GM23248 (cell line): ENCODE measurements at places on chromosomes 2 and 18.

GRCh38 chr2:177797808-177798207 lies 274.8 kb downstream of the PDE11A start:
- no peak for DNase-seq
- H3K4me1 ChIP-seq = no peaks in the 10 kb centered on the region
- H3K36me3 ChIP-seq = no peaks in the 10 kb centered on the region
- H3K27me3 ChIP-seq = peaks cover 21% of the 10 kb centered on the region; the same call in 1 of the 2 replicates
- no peak overlapping the region for H3K4me3 ChIP-seq
- no peak overlapping the region for H3K27ac ChIP-seq

- H3K36me3 ChIP-seq = no peaks in the 10 kb centered on the region
- no peaks in the 10 kb centered on the region for H3K27me3 ChIP-seq
- no peaks in the 10 kb centered on the region for H3K4me1 ChIP-seq
- DNase-seq = no peak
- H3K4me3 ChIP-seq = no peak overlapping the region
Measured at GRCh38 chr18:76121011-76121410, 374.0 kb downstream of the ZNF516 start.

DNA sequence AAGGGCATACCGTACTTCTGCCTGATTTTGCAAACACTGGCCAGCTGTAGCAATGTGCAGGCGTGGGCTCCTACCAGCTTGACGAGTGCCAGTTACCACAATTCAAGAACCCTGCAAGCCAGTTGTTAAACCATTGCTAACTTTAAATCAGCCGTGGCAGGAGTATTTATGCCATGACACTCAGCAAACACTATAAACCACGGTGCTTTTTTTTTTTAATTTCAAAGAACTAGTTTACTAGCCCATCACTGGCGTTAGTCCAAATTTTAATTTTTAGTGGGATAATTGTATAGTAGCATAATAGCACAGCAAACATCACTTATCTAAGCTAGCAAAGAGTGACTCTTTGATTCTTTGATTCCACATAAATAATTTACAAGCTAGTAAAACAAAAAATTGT lies 111.1 kb downstream of the COL4A4 start:
- no peaks in the 10 kb centered on the region for H3K36me3 ChIP-seq
- no peaks in the 10 kb centered on the region for H3K4me1 ChIP-seq
- no peak for DNase-seq
- H3K27me3 ChIP-seq = no peaks in the 10 kb centered on the region
- no peak overlapping the region for H3K27ac ChIP-seq

DNA sequence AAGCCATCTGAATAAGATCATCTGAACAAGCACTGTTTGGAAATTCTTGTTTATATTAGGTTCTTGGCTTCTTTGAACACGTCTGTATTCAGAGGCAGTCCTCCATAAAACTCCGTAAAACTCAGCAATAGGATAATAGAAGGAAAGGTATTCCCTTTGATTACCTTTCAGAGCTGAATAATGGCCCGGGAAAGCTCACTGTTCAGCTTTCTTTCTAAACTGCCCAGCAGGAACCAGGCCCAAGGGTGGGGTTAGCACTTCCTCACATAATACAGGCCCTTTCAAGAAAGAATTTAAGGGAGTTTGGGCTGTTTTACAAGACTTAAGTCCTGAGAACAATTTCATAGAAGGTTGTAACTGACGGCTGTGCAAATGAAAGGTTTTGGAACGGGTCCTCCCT lies 72.2 kb upstream of the PHLPP1 start:
- no peaks in the 10 kb centered on the region for H3K36me3 ChIP-seq
- H3K27ac ChIP-seq = no peak overlapping the region
- no peak overlapping the region for H3K4me3 ChIP-seq
- DNase-seq = no peak
- no peaks in the 10 kb centered on the region for H3K27me3 ChIP-seq

GRCh38 chr2:9178110-9178903 lies 28.3 kb upstream of the ASAP2 start:
- DNase-seq = peak; percentile 47
- H3K4me1 ChIP-seq = peaks cover 45% of the 10 kb centered on the region
- no peaks in the 10 kb centered on the region for H3K36me3 ChIP-seq
- no peaks in the 10 kb centered on the region for H3K27me3 ChIP-seq
- H3K4me3 ChIP-seq = no peak overlapping the region

GRCh38 chr2:54166121-54166773 lies 50.8 kb downstream of the ACYP2 start:
- no peak overlapping the region for H3K27ac ChIP-seq
- no peaks in the 10 kb centered on the region for H3K4me1 ChIP-seq
- no peaks in the 10 kb centered on the region for H3K27me3 ChIP-seq
- H3K36me3 ChIP-seq = no peaks in the 10 kb centered on the region

GRCh38 chr18:36297417-36298125 lies at the start of gene FHOD3:
Gene FHOD3 (plus strand): TSS chr18:36297713. CDS start chr18:36297836, 123 bp downstream.
- no peaks in the 10 kb centered on the region for H3K27me3 ChIP-seq
- DNase-seq = peak; percentile 81
- peaks cover 20% of the 10 kb centered on the region for H3K4me1 ChIP-seq
- no peaks in the 10 kb centered on the region for H3K36me3 ChIP-seq

GRCh38 chr2:110813896-110814295 lies 81.5 kb downstream of the ACOXL start:
- no peak for DNase-seq
- H3K27me3 ChIP-seq = peaks cover 29% of the 10 kb centered on the region
- no peaks in the 10 kb centered on the region for H3K4me1 ChIP-seq
- H3K36me3 ChIP-seq = no peaks in the 10 kb centered on the region
- no peak overlapping the region for H3K27ac ChIP-seq
- no peak overlapping the region for H3K4me3 ChIP-seq

DNA sequence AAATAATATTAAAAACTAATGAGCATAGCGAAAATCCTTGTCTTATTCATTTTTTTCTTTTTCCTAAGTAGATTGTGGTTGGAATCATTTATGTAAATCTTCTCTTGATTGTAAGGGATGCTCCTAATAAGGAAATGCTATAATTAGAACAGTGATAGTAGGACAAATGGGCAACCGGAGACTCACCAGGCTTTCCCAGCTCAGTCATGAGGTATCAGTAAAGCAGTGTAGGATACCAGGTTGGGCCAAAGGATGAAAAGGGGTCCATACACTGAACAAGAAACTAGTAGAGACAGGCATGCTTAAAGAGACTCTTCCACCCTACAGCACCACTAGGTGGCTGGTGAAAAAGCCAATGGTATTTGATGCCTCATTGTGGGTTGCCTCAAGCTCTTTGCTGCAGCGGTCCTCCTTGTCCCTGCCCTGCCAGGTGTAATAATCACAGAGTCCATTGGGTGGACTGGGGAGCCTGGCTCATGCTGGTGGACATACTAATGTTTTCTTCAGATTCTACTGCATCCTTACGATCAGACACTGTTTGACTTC lies 71.4 kb upstream of the FAM98A start:
- no peaks in the 10 kb centered on the region for H3K4me1 ChIP-seq
- DNase-seq = peak; percentile 5
- no peak overlapping the region for H3K27ac ChIP-seq
- H3K4me3 ChIP-seq = no peak overlapping the region
- H3K27me3 ChIP-seq = no peaks in the 10 kb centered on the region; the same call in 1 of the 2 replicates

- H3K4me3 ChIP-seq = no peak overlapping the region
- peaks cover 7% of the 10 kb centered on the region for H3K4me1 ChIP-seq
- H3K27me3 ChIP-seq = no peaks in the 10 kb centered on the region
Measured at GRCh38 chr2:188475945-188476344, 184.3 kb downstream of the GULP1 start.

DNA sequence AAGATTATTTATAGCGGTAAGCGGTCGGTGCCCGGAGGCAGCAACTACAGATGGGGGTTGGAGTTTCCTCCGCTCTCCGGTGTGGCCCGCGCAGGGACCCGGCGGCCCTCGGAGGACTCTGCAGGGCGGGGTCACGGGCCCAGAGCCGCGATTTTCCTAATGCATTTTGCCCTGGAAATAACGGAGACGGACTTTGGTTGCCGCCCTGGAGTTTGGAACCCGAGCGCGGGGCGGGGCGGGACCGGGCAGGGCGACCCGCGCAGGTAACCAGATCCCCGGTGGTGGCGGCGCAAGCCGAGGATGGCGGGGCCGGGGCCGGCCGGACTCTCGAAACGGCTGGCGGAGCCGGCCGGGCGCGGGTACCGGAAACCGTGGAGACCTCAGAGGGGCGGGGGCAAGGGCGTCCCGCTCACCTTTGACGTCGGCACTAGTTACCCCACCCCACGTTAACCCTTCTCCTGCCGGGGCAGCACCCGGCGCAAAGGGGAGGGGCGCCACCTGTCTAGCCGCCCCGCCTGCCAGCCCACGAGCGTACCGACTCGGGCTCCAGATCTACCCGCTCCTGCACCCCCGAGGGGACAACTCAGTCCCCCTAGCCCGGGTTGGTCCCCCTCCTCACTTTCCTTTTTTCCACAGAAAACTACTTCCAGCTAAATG lies 2.9 kb downstream of the CYP26B1 start:
- H3K4me1 ChIP-seq = peaks cover 9% of the 10 kb centered on the region
- H3K4me3 ChIP-seq = peak overlapping the region; percentile 52
- H3K27me3 ChIP-seq = peaks cover 55% of the 10 kb centered on the region

GRCh38 chr18:21678859-21679258 lies 25.7 kb downstream of the ABHD3 start:
- peaks cover 5% of the 10 kb centered on the region for H3K4me1 ChIP-seq
- no peak overlapping the region for H3K4me3 ChIP-seq
- DNase-seq = no peak
- no peaks in the 10 kb centered on the region for H3K27me3 ChIP-seq

GRCh38 chr18:53093636-53094035 lies 753.6 kb downstream of the DCC start:
- no peak for DNase-seq
- H3K27me3 ChIP-seq = no peaks in the 10 kb centered on the region
- no peak overlapping the region for H3K4me3 ChIP-seq
- no peaks in the 10 kb centered on the region for H3K4me1 ChIP-seq
- H3K36me3 ChIP-seq = no peaks in the 10 kb centered on the region

- H3K27me3 ChIP-seq = no peaks in the 10 kb centered on the region
- H3K27ac ChIP-seq = no peak overlapping the region
- DNase-seq = no peak
- H3K4me3 ChIP-seq = no peak overlapping the region
- H3K36me3 ChIP-seq = no peaks in the 10 kb centered on the region
Measured at GRCh38 chr2:23475473-23475872, 90.5 kb downstream of the KLHL29 start.

DNA sequence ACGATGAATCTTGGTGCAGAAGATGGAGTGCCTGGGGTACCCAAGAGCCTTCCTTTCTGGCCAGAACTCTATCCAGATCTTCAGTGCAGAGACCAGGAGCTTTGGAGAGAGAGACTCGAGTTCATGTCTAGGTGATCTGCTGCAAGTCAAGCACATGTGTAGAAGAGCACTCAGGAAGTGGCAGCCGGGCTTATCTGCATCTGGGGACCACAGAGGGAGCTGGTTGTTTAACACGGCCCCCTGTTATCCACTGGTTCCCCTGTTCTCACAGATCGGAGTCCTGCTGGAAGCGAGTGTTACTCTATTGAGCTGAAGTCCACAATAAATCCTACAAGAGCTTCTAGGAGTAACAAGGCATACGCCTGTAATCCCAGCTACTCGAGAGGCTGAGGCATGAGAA lies 128.3 kb downstream of the ACOXL start:
- H3K4me3 ChIP-seq = no peak overlapping the region
- H3K36me3 ChIP-seq = no peaks in the 10 kb centered on the region
- H3K4me1 ChIP-seq = no peaks in the 10 kb centered on the region
- no peak for DNase-seq
- H3K27me3 ChIP-seq = peaks cover 50% of the 10 kb centered on the region

- no peak overlapping the region for H3K27ac ChIP-seq
- no peak for DNase-seq
- no peaks in the 10 kb centered on the region for H3K36me3 ChIP-seq
- H3K4me1 ChIP-seq = no peaks in the 10 kb centered on the region
- H3K4me3 ChIP-seq = no peak overlapping the region
- H3K27me3 ChIP-seq = 0 out of 2 replicates have a peak, but pooled peaks cover 8% of the 10 kb centered on the region
Measured at GRCh38 chr18:34942975-34943374, 98.2 kb upstream of the MAPRE2 start.

DNA sequence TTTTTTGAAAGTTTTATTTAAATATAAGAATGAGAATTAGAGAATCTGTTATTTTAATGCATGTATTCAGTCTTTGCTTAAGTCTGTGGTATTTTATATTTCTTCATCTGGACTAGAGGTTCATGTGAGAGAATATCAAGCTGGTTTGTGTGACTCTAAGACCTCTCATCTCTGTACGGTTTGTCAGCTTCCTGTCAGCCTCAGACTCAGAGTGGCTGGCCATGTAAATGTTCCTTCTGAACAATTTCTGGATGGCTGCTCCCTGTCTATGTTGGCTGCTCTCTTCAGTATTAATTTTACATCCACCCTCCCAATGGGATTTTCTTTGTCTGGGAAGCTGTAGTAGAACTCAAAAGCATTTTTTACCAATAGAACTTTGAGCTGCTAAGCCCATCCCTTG lies 225.3 kb upstream of the THUMPD2 start:
- H3K27me3 ChIP-seq = no peaks in the 10 kb centered on the region
- no peak overlapping the region for H3K4me3 ChIP-seq

DNA sequence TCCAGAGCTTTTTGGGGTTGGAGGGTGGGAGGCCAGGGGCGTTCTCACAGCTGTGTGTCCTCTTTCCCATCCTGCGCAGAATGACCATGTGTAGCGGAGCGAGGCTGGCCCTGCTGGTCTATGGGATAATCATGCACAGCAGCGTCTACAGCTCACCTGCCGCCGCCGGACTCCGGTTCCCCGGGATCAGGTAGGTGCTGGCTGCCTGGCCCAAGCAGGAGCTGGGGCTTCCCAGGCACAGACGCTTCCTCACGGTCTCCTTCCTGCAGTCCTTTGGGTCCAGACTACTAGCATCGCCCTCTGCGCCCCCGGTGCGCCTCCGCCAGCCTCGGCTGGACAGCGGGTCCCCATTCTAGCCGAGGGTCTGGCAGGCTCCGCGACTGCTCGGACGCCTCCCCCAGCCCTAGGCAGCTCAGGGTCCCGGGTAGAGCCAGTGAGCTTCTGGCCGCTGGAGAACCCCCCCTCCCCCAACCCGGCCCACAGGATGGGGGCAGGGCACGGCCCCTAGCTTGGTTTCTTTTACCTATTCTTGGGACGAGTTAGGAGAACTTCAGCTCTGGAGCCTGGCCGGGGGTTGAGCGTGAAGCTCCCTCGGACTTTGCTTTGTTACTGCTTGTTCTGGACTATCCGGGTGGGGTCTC lies 756 bp downstream of the ADCYAP1 start:
- no peaks in the 10 kb centered on the region for H3K4me1 ChIP-seq
- H3K4me3 ChIP-seq = no peak overlapping the region
- H3K27me3 ChIP-seq = peaks cover 71% of the 10 kb centered on the region
- no peak overlapping the region for H3K27ac ChIP-seq
- no peaks in the 10 kb centered on the region for H3K36me3 ChIP-seq

DNA sequence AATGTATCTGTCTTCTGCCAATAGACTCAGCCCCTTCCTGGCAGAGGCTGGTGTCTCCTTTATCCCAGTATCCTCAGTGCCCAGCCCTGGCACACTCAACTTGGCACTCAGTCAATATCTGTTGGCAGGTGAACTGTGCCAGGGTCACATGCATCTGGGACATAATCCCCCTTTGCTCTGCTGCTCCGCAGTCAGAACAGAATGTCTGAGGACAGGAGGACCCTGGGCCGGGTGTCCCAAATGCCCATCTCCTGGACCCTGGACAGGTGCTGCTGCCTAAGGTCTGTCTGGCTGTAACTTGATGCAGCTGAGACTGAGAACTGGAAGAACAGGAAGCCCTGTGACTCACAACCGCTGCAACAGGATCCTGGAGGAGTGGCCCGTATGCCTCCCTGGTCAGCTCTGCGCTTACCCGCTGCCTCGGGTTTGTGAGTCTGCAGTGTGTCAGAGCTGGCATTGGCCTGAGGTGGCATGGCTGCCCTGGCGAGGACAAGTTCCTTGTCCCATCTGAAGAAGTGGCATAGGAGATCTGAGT lies 11.4 kb downstream of the HK2 start:
- peak overlapping the region; percentile 92 for H3K27ac ChIP-seq
- no peaks in the 10 kb centered on the region for H3K27me3 ChIP-seq
- DNase-seq = peak; percentile 99
- H3K4me1 ChIP-seq = peaks cover 62% of the 10 kb centered on the region
- H3K36me3 ChIP-seq = no peaks in the 10 kb centered on the region
